ENCODE measurements at places on chromosomes 12 and 14.

DNA sequence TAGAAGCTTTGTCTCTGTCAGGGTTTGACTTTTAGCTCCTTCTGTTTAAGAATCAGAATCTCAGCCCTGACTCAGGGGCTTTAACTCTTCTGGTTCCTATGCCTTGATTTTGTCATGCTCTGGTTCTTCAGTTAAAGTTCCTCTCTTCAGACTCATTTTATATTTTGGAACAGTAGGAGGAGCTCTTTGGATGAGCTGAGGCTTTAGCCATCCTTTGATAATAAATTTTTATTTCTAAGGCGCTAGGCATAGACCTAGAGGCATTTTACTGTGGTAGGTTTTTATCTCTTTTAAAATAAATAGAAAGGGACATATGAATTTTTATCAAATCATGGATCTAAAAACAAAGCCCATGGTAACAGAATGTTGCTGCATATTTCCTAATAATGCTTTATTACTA is 51.7 kb downstream of the ATP23 start:
- DNase-seq: no peak

DNA sequence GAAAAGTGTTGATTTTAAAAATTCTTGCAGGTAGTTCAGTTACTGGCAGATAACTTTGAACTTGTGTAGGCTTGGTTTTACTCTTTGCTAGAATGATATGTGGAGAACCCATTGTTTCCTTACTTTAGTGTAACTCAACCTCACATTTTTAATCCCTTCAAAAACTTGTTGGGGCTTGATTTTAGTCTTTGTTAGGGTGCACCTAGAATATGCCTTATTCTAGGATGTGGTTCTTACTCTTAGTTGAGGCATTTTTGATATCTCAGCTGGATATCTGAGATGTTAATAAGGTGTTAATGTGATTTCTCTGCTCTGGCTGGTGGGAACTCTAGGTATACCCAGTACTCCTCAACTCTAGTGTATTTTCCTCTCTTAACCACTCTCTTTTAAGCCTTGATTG is 10.0 kb downstream of the MNAT1 start:
- DNase-seq: no peak

- no peak for DNase-seq
Observed at GRCh38 chr12:6701078-6701768, 608 bp upstream of the PIANP start.

DNA sequence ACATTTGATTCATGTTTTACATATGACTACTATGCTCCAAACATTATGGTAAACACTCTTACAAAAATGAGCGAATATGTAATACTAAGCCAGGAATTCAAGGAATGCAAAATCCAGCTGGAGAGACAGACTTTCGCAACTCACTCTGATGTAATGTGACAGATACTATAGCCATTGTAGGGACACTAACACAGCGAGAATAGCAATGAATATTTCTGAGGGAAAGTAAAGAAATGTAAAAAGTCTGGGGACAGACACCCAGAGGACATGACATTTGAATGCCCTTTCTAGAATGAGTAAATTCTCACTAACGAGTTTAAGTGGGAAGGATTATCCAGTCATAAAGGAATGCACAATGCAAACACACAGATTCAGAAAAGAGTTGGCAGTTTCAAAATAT is 121.9 kb downstream of the PIK3C2G start:
- DNase-seq: no peak

- no peak for DNase-seq
Observed at GRCh38 chr14:105206873-105207272, 25.8 kb upstream of the NUDT14 start.

DNA sequence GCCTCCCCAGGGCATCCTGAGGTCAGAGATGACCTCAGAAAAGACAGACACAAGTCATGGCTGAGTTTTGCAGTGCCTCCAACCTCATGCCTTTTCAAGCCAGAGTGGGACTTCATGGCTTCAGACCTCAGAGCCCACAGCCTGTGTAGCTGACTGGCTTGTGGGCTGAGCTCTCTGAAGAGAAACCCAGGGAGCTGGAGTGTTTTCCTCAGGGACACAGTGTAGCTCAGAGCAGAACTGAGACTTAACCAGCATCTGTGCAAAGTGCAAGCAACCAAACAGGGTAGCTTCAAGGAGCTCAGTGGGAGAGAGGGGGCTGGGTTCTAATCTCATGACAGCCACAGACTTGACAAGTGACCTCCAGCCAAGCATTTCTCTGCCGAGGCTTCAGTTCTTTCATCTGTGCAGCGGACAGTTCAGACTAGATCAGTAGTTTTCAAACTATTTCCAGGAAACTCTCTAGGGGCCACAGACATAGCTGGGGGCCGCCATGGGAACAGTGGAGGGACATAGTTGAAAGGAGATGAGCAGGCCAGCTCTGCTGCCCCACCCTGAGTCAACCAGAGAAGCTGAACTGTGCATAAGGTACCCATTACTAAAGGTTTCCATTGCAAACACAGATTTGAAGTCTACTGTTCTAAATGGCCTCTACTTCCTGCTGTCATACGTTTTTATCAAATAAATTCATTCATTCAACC is 80.0 kb downstream of the LGMN start:
- no peak for DNase-seq

- DNase-seq: no peak
Observed at GRCh38 chr14:68230950-68231717, 411.6 kb downstream of the RAD51B start.

DNA sequence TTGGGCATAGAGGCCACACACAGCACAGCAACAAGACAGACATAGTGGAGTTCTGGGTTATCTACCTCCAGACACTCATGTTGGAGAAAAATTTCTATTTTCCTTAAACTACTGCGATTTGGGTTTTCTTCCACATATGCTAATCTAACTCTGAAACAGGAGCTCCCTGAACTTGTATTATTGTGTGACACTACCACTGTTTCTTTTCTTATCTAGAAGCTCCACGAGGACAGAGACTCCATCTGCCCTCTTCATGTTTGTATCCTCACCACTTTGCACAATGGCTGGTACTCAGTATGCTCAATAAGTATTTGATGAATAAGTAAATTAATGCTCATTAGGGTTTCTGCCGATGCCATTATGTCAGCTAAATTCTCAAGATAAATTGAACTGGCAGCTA is 218.6 kb downstream of the PAX9 start:
- no peak for DNase-seq

DNA sequence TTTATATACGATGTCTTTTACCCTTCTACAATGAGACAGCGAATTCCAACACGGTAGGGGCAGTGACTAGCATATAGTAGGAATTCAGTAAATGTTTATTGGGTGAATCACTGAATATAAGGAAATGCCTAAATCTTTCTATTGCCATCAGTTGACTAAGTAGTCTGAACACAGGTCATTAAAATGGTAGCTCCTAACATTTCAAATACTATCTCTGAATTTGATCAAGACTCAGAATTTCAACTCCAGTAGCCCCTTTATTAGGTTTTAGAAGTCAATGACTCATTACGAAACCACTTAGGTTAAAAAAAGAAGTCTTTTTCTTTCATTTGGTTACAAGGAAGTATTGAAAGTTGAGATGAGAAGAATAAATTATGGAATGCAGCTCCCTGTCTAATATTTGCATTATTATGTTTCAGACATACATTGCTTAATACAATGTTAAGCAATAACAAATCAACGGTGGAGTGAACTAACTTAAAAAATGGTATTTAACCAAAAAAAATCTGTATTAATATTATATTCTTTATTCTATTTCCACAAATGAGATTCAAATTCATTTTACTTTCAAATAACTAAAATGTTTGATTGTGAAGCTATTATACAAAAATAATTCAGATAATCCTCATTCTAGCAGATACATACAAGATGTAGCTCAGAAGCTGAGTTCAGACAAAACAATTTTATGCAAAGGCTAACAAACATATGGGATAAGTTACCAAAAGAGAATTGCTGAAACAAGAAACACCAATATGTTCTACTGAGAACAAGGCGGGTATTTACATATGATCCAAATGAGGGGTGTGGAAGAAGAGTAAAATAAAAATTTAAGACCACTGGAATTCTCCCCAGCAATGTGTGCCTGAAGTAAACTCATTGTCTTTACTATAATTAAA is 302.7 kb downstream of the CEP128 start:
- no peak for DNase-seq

- DNase-seq: peak; percentile 46
Observed at GRCh38 chr12:96907671-96908422, 790 bp downstream of the NEDD1 start.

DNA sequence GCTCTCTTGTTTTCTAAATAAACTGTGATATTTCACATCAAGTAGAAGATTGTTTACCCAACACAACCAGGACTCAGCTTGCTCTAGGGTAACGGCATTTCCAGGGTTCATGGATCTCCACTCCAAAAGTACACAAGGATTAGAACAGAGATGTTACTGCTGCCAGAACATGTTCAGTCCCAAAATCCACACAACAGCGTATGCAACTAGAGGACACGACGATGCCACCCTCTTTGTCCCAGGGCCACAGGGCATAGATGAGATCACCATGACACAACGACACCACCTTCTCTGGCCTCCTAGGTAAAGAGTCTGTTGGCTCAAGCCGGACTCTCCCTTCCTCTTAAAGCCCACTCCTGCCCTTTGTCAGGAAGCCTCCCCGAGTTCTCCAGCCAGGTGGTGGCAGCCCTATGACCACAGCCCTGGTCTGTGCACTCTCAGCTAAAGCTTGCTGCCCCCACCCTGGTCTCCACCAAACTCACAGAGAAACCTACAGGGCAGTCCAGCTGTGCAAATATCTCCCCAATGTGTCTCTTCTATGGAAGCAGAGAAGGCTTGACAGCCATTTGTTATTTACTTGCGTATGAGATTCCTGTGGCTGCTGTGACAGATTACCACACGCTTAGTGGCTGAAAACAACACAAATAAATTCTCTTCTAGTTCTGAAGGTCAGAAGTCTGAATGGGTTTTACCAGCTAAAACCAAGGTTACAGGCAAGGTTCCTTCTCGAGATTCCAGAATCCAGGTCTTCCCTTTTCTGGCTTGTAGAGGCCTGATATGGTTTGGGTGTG is 10.3 kb downstream of the CLMN start:
- no peak for DNase-seq

- no peak for DNase-seq
Observed at GRCh38 chr12:79046021-79046420, 181.4 kb downstream of the SYT1 start.

DNA sequence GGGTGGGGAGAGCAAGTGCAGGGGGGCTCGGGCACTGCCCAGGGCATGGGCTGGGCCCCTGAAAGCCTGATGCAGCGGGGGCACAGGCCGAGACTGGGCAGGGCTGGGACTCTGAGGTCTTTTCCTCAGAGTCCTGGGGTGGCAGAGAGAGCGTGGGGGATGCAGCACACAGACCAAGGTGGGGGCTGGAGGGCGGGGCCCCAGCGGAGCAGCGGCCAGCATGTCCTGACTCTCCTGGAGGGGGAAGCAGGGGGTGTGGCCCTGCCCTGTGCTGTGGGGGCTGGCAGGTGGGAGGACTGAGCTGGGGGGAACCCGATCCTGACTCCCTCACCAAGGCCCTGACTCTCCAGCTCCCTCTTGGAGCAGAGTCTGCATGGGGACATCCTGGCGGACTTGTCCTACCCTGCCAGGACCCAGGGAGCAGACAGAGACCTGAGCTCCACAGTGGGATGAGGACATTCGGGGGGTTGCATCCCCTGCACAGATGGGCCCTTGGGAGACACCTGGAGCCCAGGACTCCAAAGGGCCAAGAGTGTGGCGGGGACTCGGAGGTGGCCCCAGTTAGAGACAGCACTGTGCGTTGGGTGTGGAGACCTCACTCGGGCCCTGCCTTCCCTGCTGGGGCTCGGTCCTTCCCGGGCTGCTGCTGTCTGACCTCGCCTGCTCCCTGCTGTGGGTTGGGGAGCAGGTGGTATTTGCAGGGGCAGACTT is 326.1 kb downstream of the TMEM121 start:
- peak; percentile 2 for DNase-seq

Data from DND-41 (cell line).